ENCODE measurements at places on chromosomes 1 and 21. TPM values are rescaled to one million over a fixed set of nuclear protein-coding genes. Genes with fewer than 3 reads are reported as not detected.
A peak's percentile ranks its signal among the peaks of the same experiment; 100 is the strongest.

The ANKRD65 gene
- total RNA-seq, result not detected

The OR2AK2 gene
- total RNA-seq, result not detected

The SPRR2A gene
- not detected for total RNA-seq

The IL22RA1 gene
- total RNA-seq, result not detected

The MROH7 gene
- not detected for total RNA-seq

The CFAP57 gene
- 0.43 TPM for total RNA-seq

The RGSL1 gene
- not detected for total RNA-seq

The FCGR1A gene
- total RNA-seq, result not detected

The LMX1A gene
- total RNA-seq, result not detected

The BLACAT1 gene
- total RNA-seq, result not detected

The LDLRAD1 gene
- total RNA-seq, result not detected

DNA sequence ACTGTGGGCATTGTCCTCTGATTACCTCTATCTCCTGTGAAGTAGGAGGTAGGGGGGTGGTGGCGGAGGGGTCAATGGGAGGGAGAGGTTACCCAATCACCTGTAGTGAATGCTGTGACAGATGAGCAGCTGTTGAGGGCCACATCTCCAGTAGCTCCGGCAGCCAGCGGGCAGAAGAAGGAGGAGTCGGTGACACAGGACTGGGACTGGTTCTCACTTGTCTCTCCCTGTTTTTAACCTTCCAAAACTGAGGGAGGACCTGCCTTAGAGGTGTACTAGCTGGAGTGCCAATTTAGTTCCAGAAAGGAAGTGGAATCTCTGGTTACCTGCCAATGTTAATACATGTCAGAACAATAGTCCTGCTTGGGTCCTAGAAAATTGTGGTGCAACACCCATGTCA lies 56.2 kb upstream of the ENAH start:
- DNase-seq, result no peak
- no peaks in the 10 kb centered on the region for H3K27me3 ChIP-seq
- H3K4me3 ChIP-seq, result no peak overlapping the region
- H3K27ac ChIP-seq, result no peak overlapping the region
- no peaks in the 10 kb centered on the region for H3K36me3 ChIP-seq
- peaks cover 8% of the 10 kb centered on the region for H3K4me1 ChIP-seq

GRCh38 chr1:156103521-156103947 lies 11.0 kb upstream of the LMNA start:
- peak overlapping the region; percentile 82 for H3K4me3 ChIP-seq
- peaks cover 5% of the 10 kb centered on the region for H3K27me3 ChIP-seq
- H3K27ac ChIP-seq, result peak overlapping the region; percentile 99
- peak; percentile 56 for DNase-seq
- H3K4me1 ChIP-seq, result peaks cover 79% of the 10 kb centered on the region

DNA sequence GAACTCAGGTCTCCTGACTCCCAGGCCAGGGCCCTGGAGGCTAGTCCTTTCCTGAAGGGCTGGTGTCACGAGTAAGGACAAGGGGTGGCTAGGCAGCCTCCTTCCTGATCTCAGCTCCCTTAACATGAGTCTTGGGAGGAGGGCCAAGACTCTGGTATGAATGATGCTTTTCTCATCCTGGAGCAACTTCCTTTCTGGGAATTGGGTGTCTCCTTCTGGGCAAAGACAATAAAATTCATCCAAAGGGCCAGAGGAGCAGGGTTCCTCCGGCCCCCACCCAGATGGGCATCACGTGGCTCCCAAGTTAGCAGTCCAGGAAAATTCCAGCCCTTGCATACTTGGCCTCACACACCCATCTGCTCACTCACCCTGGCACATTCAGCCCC lies at the start of gene FAM167B:
FAM167B (plus strand) TSS at position 335 of the 386 bp plus-strand sequence. CDS start 200 bp downstream, outside the sequence.
- DNase-seq, result peak; percentile 70
- H3K4me1 ChIP-seq, result peaks cover 43% of the 10 kb centered on the region
- H3K4me3 ChIP-seq, result peak within 1 kb of the TSS; percentile 45
- H3K27ac ChIP-seq, result peak within 1 kb of the TSS; percentile 83

- H3K4me1 ChIP-seq, result peaks cover 16% of the 10 kb centered on the region
- no peak overlapping the region for H3K27ac ChIP-seq
- H3K4me3 ChIP-seq, result no peak overlapping the region
- no peak for DNase-seq
- H3K36me3 ChIP-seq, result no peaks in the 10 kb centered on the region
- peaks cover 5% of the 10 kb centered on the region for H3K27me3 ChIP-seq
Measured at GRCh38 chr1:182262425-182262824, 129.2 kb downstream of the GLUL start.

DNA sequence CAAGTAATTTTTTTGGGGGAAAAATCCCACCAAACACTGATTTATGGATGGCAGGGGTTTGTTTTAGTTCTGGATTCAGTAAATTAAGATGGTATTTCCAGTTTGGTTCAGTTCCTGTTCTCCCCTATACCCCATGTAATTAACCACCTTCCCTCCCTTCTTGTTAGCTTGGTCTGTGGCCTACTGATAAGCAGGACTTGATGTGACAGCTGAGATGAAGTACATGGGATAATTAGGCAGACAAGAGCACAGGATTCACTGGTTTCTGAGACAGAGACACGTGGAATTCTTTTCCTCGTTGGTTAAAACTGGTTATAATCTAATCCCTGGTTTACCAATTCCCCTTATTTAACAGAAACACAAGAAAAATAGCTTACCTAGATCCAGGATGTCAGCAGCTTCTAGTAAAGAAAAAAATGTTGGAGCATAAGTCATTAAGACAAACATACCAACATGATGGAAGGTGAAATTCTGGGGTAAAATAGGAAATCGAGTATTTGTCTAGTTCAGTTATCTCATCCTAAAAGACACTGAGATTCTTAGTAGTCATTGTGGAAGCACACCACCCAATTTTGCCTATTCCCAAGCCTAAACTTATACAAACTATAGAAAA lies 81.5 kb downstream of the SCMH1 start:
- peaks cover 20% of the 10 kb centered on the region for H3K4me1 ChIP-seq
- H3K27me3 ChIP-seq, result no peaks in the 10 kb centered on the region
- H3K4me3 ChIP-seq, result no peak overlapping the region
- no peaks in the 10 kb centered on the region for H3K36me3 ChIP-seq

- H3K36me3 ChIP-seq, result no peaks in the 10 kb centered on the region
- DNase-seq, result no peak
- peak overlapping the region; percentile 99 for H3K27ac ChIP-seq
- H3K4me3 ChIP-seq, result peak overlapping the region; percentile 91
- peaks cover 1% of the 10 kb centered on the region for H3K27me3 ChIP-seq
Measured at GRCh38 chr21:37562920-37563640, 196.5 kb downstream of the DYRK1A start.

DNA sequence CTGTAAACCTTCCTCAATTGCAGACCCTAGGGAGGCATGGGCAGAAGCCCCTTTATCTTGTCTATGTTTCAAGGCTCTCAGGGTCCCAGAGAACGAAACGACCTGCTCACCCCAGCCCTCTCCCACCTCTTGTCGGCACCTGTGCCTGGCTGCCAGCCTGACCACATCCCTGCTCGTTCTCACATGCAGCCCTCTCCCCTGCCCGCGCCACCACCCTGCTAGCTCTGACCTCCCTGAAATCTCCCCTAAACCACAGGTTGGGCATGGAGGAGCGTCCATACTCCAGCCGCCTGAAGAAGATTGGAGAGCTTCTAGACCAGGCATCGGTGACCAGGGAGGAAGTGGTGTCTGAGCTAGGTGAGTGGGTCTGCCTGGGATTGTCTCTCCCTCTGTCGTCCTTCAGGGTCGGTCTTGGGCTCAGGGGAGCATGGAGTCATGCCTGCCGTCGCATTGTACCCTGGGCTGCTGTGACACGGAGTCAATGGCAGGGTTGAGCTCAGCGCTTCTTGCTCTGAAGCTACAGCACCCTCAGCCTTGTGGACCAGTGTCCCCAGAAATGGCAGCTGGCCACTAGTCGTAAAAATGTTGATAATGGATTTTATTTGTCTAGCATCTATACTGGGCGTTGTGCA lies 3.6 kb downstream of the ADPRS start:
- H3K4me1 ChIP-seq, result peaks cover 24% of the 10 kb centered on the region
- peaks cover 11% of the 10 kb centered on the region for H3K36me3 ChIP-seq
- H3K27me3 ChIP-seq, result peaks cover 4% of the 10 kb centered on the region
- H3K27ac ChIP-seq, result no peak overlapping the region

DNA sequence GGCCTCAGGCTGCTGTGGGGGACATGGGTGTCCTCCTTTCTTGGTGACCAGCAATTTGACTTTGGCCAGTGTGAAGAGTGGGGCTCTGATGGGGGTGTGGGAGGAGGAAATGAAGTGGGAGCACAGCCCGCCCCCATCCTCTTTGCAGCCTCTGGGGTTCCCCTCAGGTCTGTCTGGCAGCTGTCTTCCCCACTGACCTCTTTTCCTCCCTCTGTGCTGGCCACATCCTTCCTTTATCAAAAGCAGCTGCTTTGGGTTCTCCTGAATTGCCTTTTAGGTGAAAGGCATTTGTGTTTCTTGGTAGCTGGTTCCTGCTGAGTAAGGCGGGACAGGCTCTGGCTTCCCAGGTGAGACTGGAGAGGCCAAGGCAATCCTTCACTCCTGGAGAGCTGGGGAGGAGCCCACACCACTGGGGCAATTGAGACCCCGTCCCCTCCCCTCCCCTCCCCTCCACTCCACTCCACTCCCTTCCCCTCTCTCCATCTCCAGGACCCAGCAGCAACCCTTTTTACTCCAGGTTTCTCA lies 24.9 kb downstream of the PCAT6 start:
- no peak overlapping the region for H3K4me3 ChIP-seq
- peaks cover 43% of the 10 kb centered on the region for H3K27me3 ChIP-seq
- DNase-seq, result no peak
- H3K27ac ChIP-seq, result no peak overlapping the region

- H3K36me3 ChIP-seq, result peaks cover 5% of the 10 kb centered on the region
- H3K27me3 ChIP-seq, result no peaks in the 10 kb centered on the region
Measured at GRCh38 chr1:194512957-194513356, 1326.5 kb upstream of the B3GALT2 start.

DNA sequence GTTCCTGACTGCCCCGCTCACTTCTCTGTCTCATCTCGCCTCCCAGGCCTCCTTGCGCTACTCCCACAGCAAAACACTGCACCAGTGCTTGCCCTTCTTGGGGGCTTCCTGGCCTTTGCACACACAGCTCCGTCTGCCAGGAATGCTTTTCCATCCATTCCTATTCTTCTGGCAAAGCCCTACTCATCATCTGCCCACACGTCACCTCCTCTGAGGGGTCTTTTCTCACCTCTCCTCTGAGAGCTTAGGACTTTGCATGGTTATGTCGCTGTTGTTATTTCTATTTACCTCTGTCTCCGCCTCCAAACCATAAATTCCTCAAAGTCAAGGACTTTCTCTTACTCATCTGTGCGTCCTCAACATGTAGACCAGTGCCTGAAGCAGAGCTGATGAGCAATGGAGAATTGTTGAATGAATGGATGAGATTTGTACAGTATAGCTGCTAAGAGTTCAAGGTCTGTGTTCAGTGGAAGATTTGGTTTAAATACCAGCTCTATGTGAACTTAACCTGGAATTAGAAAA lies 26.4 kb upstream of the BTG2 start:
- peak overlapping the region; percentile 82 for H3K27ac ChIP-seq
- H3K27me3 ChIP-seq, result peaks cover 21% of the 10 kb centered on the region
- DNase-seq, result no peak

- no peak overlapping the region for H3K27ac ChIP-seq
- peaks cover 26% of the 10 kb centered on the region for H3K4me1 ChIP-seq
- no peak overlapping the region for H3K4me3 ChIP-seq
- H3K36me3 ChIP-seq, result no peaks in the 10 kb centered on the region
Measured at GRCh38 chr1:30518696-30519095, 204.7 kb downstream of the MATN1 start.

DNA sequence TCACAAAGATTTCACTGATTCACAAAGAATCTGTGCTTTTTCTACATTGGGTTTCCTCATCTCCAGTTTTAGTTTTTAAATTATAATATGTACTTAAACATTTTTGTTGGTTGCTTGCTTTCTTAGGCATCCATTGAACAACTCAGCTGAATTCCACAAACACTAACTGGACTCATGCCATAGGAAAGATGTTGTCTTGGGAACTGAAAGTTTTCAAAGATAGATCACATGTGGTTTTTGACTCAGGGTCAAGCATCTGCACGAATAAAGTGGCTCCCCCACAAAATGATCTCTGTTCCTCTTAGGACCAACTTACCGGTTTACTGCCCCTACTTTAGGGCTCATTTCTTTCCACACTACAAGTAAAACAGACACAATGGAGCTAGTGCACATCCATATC lies 3.1 kb upstream of the KRTAP21-1 start:
- H3K36me3 ChIP-seq, result peaks cover 4% of the 10 kb centered on the region
- DNase-seq, result no peak
- H3K27ac ChIP-seq, result no peak overlapping the region
- H3K27me3 ChIP-seq, result no peaks in the 10 kb centered on the region

DNA sequence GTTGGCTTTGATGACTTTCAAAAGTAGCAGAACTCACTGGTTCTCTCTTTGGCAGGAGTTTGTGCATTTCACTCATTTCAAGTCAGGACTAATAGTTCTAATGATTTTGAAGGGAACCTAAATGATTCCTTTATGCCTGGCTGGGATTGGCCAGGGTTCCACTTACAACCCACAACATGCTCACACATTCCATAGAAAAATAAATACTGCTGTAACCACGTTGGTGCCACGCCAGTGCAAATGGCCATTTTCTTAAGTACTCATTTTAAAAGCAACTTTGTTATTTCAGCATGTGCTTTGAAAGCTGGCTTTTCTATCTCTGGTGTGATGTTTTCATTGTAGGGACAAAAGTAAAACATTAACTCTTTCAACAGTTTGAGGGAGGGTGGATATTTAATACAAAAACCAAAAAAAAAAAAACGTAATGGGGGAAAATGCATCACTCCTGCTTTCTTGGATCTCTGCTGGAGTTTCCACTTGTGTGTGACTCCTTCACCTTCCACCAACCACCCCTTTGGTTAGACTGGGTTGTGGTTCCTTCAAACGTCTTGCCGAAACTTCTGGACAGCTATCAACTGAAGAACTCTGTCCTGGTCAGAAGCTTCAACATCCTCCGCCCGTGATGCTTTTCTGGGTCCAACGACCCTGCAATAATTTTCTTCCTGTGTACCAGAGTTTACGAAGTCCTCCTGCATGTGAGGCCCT lies 300.4 kb upstream of the RUNX1 start:
- H3K27me3 ChIP-seq, result no peaks in the 10 kb centered on the region
- peak; percentile 6 for DNase-seq
- H3K27ac ChIP-seq, result no peak overlapping the region
- peaks cover 55% of the 10 kb centered on the region for H3K4me1 ChIP-seq
- no peak overlapping the region for H3K4me3 ChIP-seq

DNA sequence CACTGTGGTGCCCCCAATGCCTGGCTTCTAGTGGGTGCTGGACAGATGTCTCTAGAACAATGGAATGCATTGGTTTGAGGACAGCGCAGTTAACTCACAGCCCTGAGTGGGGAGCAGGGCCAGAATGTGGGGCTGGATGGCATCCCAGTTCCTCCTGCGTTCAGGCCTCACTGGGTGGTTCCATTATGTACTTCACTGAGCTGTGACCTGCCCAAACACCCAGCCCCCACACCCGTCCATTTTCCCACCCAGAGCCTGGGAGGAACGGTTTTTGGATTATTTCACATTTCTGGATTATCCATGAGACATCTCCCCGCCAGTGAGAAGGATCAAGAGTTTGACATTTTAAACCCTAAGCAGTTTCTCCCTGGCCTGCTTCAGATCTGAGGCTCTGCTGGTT lies 55.3 kb upstream of the WASF2 start:
- peak overlapping the region; percentile 49 for H3K4me3 ChIP-seq
- H3K36me3 ChIP-seq, result peaks cover 24% of the 10 kb centered on the region
- H3K4me1 ChIP-seq, result peaks cover 65% of the 10 kb centered on the region
- no peak for DNase-seq
